PC-3 (cell line): ENCODE measurements at places on chromosomes 11 and 22. TPM values are rescaled to one million over a fixed set of nuclear protein-coding genes. Genes with fewer than 3 reads are reported as not detected.

- H3K27me3 ChIP-seq: 0 out of 2 replicates have a peak, but pooled peaks cover 3% of the 10 kb centered on the region
- no peaks in the 10 kb centered on the region for H3K36me3 ChIP-seq
- H3K4me3 ChIP-seq: no peak overlapping the region
- no peak for DNase-seq
These were observed 110.4 kb downstream of the RRAS2 start for GRCh38 chr11:14248580-14248981.

Gene OR56A1
- not detected in 2 replicates for total RNA-seq

Gene BCR
- total RNA-seq: 36.8 and 46.8 TPM in 2 replicates

Gene CCDC89
- 0.55 TPM in 1 of 2 replicates, not detected in the other for total RNA-seq

Gene OR9G4
- total RNA-seq: not detected in 2 replicates

Gene C11orf86
- not detected in 2 replicates for total RNA-seq

DNA sequence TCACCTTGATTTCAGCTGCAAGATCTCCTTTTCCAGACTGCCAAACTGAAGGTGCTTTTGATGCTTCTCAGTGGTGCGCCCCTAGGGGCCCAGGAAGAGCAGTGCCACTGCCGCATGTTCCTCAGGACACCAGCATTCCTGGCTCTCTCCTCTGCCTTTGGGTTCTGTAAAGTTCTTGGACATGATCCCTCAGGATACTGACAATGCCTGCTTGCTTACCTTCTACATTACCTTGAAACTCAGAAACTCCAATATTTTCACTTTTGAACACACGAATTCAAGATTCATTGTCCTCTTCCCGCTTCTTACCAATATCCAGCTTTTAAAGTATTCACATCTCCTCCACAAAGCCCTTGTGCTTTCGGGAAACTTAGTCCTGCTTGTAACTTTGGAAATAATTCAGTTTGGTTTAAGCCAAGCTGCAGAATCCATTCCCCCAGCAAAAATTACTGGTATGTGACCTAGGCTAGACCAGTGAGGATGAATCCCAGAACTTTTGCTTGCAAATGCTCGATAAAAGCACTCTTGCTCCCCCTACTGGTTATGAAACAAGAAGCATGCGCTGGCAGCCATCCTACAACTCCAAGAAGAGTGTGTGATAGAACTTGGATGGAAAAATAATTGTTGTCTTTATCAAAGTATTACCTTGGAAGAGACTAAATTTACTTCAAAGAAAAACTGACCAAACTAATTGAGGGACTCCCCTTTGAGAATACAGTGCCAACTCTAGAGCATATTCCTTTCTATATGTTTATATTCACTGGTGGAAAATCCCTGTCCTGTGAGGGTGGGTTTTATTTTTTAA, 16.5 kb upstream of the OR5B21 start:
- H3K27me3 ChIP-seq: no peaks in the 10 kb centered on the region
- no peaks in the 10 kb centered on the region for H3K36me3 ChIP-seq
- no peak overlapping the region for H3K4me3 ChIP-seq

GRCh38 chr11:13486926-13487660, 8.7 kb downstream of the PTH start:
- H3K36me3 ChIP-seq: no peaks in the 10 kb centered on the region
- no peaks in the 10 kb centered on the region for H3K4me1 ChIP-seq
- peaks cover 7% of the 10 kb centered on the region for H3K27me3 ChIP-seq
- H3K27ac ChIP-seq: no peak overlapping the region
- DNase-seq: no peak

GRCh38 chr22:35521358-35522224, 19.0 kb upstream of the RASD2 start:
- H3K27me3 ChIP-seq: no peaks in the 10 kb centered on the region
- peak; percentile 9 for DNase-seq
- H3K36me3 ChIP-seq: no peaks in the 10 kb centered on the region
- H3K4me3 ChIP-seq: no peak overlapping the region

DNA sequence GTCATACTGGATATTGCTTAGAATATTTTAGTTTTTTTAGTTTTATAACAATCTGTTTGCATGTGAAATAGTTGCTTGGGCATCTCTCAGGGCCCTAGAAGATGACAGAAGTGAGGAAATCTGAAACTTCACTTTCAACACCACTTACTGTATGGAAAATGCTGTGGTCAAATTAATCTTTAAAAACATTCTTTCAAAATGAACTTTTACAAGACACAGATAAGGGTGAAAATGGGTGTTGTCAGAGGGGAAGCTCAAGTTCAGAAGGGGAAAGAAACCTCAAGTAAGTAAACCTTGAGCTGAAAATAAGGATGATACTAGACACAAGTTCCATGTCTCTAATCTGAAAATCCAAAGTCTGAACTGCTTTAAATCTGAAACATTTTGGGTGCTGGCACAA, 1840.1 kb upstream of the RAG2 start:
- DNase-seq: no peak
- H3K27me3 ChIP-seq: no peaks in the 10 kb centered on the region
- H3K36me3 ChIP-seq: no peaks in the 10 kb centered on the region
- no peak overlapping the region for H3K27ac ChIP-seq
- no peaks in the 10 kb centered on the region for H3K4me1 ChIP-seq

GRCh38 chr11:106585061-106585460, 433.2 kb downstream of the GUCY1A2 start:
- peak; percentile 77 for DNase-seq
- H3K36me3 ChIP-seq: no peaks in the 10 kb centered on the region
- H3K4me1 ChIP-seq: no peaks in the 10 kb centered on the region
- no peak overlapping the region for H3K27ac ChIP-seq

GRCh38 chr22:22462813-22463567, 45.6 kb downstream of the ZNF280B start:
- H3K4me1 ChIP-seq: no peaks in the 10 kb centered on the region
- DNase-seq: peak; percentile 30
- H3K27me3 ChIP-seq: no peaks in the 10 kb centered on the region
- no peak overlapping the region for H3K27ac ChIP-seq

GRCh38 chr11:68120273-68121066, 718 bp downstream of the CHKA start:
- H3K4me1 ChIP-seq: peaks cover 42% of the 10 kb centered on the region
- peak overlapping the region; percentile 92 for H3K4me3 ChIP-seq
- peak; percentile 47 for DNase-seq
- H3K27ac ChIP-seq: no peak overlapping the region
- H3K36me3 ChIP-seq: peaks cover 12% of the 10 kb centered on the region; the same call in 1 of the 2 replicates

GRCh38 chr11:57116654-57117053, 65.1 kb upstream of the LRRC55 start:
- H3K27me3 ChIP-seq: peaks cover 20% of the 10 kb centered on the region
- no peak overlapping the region for H3K27ac ChIP-seq
- H3K36me3 ChIP-seq: no peaks in the 10 kb centered on the region

GRCh38 chr11:109960831-109961230, 132.4 kb upstream of the ZC3H12C start:
- no peak for DNase-seq
- no peak overlapping the region for H3K27ac ChIP-seq
- no peaks in the 10 kb centered on the region for H3K27me3 ChIP-seq

GRCh38 chr22:17629173-17629489, 582 bp upstream of the ATP6V1E1 start:
- H3K4me3 ChIP-seq: peak overlapping the region; percentile 100
- H3K4me1 ChIP-seq: peaks cover 28% of the 10 kb centered on the region
- H3K27me3 ChIP-seq: no peaks in the 10 kb centered on the region
- no peaks in the 10 kb centered on the region for H3K36me3 ChIP-seq
- H3K27ac ChIP-seq: peak overlapping the region; percentile 68

Gene CDHR5
- not detected in 2 replicates for total RNA-seq

Gene KRTAP5-2
- total RNA-seq: not detected in 2 replicates

Gene PTGDR2
- total RNA-seq: 0.06 TPM in 1 of 2 replicates, not detected in the other

GRCh38 chr11:65574811-65575567, 864 bp upstream of the EHBP1L1 start:
- H3K4me3 ChIP-seq: peak overlapping the region; percentile 66
- peaks cover 55% of the 10 kb centered on the region for H3K4me1 ChIP-seq

GRCh38 chr11:119573858-119574257, 150.9 kb upstream of the THY1 start:
- no peak for DNase-seq
- no peak overlapping the region for H3K27ac ChIP-seq
- no peaks in the 10 kb centered on the region for H3K36me3 ChIP-seq
- no peak overlapping the region for H3K4me3 ChIP-seq
- H3K27me3 ChIP-seq: no peaks in the 10 kb centered on the region

GRCh38 chr11:124592627-124593026, 18.6 kb upstream of the PANX3 start:
- H3K27ac ChIP-seq: no peak overlapping the region
- DNase-seq: no peak
- no peaks in the 10 kb centered on the region for H3K4me1 ChIP-seq
- H3K4me3 ChIP-seq: no peak overlapping the region
- H3K36me3 ChIP-seq: no peaks in the 10 kb centered on the region
- peaks cover 92% of the 10 kb centered on the region for H3K27me3 ChIP-seq

Gene TNNI2
- total RNA-seq: 0.55 TPM in 1 of 2 replicates, not detected in the other

GRCh38 chr11:118313242-118313641, 8.7 kb downstream of the CD3E start:
- H3K4me3 ChIP-seq: no peak overlapping the region
- no peak overlapping the region for H3K27ac ChIP-seq
- H3K4me1 ChIP-seq: peaks cover 28% of the 10 kb centered on the region
- no peaks in the 10 kb centered on the region for H3K27me3 ChIP-seq
- no peak for DNase-seq

GRCh38 chr11:98659431-98659830, 361.3 kb upstream of the CNTN5 start:
- no peaks in the 10 kb centered on the region for H3K4me1 ChIP-seq
- H3K27me3 ChIP-seq: peaks cover 17% of the 10 kb centered on the region
- H3K27ac ChIP-seq: no peak overlapping the region
- H3K4me3 ChIP-seq: no peak overlapping the region
- DNase-seq: no peak

DNA sequence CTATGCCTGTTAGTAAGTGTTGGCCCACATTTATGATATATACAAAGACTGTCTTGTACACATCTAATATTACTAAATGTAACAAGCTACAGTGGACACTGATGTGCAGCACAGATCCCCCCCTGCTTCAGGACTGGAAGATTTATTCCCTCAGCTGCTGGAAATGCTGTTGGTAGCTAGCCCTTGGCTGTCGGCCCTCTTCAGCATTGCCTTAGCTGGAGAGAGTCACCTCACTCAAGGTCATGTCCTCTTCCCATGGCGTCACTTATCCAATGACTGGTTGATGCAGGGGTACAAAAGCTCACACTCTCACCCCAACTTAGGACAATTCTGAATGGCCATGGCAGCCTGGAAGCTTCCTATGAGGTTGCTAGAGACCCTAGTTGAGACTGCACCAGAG, 312.7 kb downstream of the SOX6 start:
- H3K4me1 ChIP-seq: no peaks in the 10 kb centered on the region
- H3K4me3 ChIP-seq: no peak overlapping the region
- DNase-seq: no peak
- 0 out of 2 replicates have a peak, but pooled peaks cover 6% of the 10 kb centered on the region for H3K27me3 ChIP-seq
- no peaks in the 10 kb centered on the region for H3K36me3 ChIP-seq

Gene SSH3
- 35.1 and 52.4 TPM in 2 replicates for total RNA-seq

GRCh38 chr22:39616051-39616450, 45.5 kb downstream of the CACNA1I start:
- DNase-seq: no peak
- no peaks in the 10 kb centered on the region for H3K27me3 ChIP-seq
- H3K4me1 ChIP-seq: no peaks in the 10 kb centered on the region
- no peak overlapping the region for H3K27ac ChIP-seq
- no peaks in the 10 kb centered on the region for H3K36me3 ChIP-seq

DNA sequence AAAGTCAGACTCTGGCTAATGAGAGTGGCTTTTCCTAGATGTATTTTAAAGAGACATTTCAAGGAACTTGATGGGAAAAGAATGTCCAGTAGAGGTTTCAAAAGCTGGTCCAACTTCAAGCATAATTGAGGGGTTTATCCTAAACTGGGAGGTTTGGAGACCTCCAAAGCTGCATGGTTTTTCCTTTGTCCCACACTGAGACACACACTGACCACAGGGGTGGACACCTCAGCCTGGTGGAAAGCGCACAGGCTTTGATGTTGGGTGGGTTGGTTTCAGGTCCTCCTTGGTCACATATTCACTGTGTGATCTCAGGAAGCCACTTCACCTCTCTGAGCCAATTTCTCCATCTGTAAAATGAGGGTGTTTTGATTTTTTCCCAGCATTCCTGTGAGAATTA, 4.0 kb downstream of the SPON1 start:
- H3K36me3 ChIP-seq: no peaks in the 10 kb centered on the region
- no peak for DNase-seq
- no peak overlapping the region for H3K4me3 ChIP-seq
- no peak overlapping the region for H3K27ac ChIP-seq
- no peaks in the 10 kb centered on the region for H3K27me3 ChIP-seq

Gene TRIM51
- not detected in 2 replicates for total RNA-seq

GRCh38 chr11:12841946-12842630, 167.0 kb upstream of the RASSF10 start:
- peaks cover 27% of the 10 kb centered on the region for H3K4me1 ChIP-seq
- no peaks in the 10 kb centered on the region for H3K36me3 ChIP-seq
- H3K27me3 ChIP-seq: no peaks in the 10 kb centered on the region
- peak; percentile 42 for DNase-seq

DNA sequence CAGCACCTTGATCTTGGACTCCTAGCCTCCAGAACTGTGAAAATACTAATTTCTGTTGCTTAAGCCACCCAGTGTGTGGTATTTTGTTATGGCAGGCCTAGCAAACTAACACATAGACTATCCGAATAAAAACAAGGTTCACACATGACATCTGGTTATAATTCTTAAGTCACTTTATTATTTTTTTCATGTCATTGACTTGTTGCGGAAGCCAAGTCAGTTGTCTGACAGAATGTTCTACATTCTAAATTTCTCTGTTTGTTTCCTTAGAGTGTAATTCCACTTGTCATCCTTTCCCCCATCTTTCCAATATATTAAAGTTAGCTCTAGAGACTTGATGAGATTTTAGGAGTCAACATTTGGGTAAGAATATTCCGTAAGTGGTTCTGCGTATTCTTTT, 40.6 kb downstream of the RAB30 start:
- H3K4me3 ChIP-seq: no peak overlapping the region
- no peaks in the 10 kb centered on the region for H3K36me3 ChIP-seq
- no peaks in the 10 kb centered on the region for H3K27me3 ChIP-seq
- peaks cover 21% of the 10 kb centered on the region for H3K4me1 ChIP-seq

- H3K27me3 ChIP-seq: no peaks in the 10 kb centered on the region
- DNase-seq: peak; percentile 86
- H3K27ac ChIP-seq: peak overlapping the region; percentile 66
- H3K36me3 ChIP-seq: peaks cover 42% of the 10 kb centered on the region
- no peak overlapping the region for H3K4me3 ChIP-seq
- H3K4me1 ChIP-seq: peaks cover 28% of the 10 kb centered on the region
These were observed 28.4 kb upstream of the UCP3 start for GRCh38 chr11:74037309-74037708.
